Stimulated activated CD4-positive, alpha-beta T cell treated with anti-CD3 and anti-CD28 coated beads, TNF-alpha, amount 100 ng/mL, for 1 hour (primary cell): ENCODE measurements at places on chromosomes 7 and 10.

GRCh38 chr10:7492660-7493046 lies 81.8 kb upstream of the SFMBT2 start:
- no peak for DNase-seq

GRCh38 chr10:56920601-56921261 lies 559.7 kb upstream of the ZWINT start:
- DNase-seq, result no peak

GRCh38 chr7:2409745-2410414 lies 6.5 kb downstream of the CHST12 start:
- no peak for DNase-seq

GRCh38 chr10:7819121-7819460 lies 786 bp downstream of the TAF3 start:
- no peak for DNase-seq

GRCh38 chr7:28298870-28299518 lies 113.3 kb upstream of the CREB5 start:
- DNase-seq, result no peak

- no peak for DNase-seq
These were observed 31.2 kb downstream of the TSPAN14 start for GRCh38 chr10:80485076-80485945.

DNA sequence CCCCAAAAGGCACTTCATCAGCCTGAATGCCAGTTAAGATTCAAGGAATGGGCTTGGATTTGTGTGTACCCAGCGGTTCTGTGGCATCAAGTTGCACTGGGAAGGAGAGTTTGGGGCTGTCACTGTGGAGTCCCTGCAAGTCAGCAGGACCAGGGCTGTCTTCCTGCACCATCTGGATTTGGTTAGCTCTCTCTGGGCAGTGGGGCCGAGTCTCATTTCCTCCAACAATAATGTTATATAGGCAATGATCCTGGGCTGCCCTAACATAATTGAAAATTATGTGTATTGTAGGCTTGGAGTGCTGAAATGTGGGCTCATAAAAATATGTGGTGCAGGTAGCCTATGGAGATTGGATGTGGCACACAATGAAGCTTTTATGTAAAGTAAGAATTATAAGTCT lies 87.2 kb downstream of the TCF7L2 start:
- DNase-seq, result no peak

DNA sequence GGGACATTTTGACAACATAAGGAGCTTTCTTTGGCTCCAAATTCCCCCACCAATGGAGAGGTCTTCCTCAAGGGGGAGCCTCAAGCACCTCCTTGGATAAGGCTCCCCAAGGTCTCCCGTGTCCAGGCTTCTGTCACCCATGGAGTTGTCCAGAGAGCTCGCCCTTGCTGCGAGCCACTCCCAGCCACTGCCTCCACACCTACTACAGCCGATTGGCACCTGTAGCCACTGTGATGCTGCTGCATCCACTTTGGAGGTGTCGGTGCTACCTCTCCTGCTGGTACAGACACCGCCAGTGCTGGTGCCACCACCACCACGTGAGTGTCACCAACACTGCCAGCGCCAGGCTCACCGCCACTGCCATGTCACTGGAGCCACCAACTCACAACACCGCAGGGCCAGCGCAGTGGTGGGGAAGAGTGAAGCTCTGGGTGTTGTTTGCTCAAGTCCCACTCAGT lies 22.1 kb upstream of the ENO4 start:
- no peak for DNase-seq

GRCh38 chr7:24025094-24025493 lies 258.9 kb upstream of the NPY start:
- DNase-seq, result no peak

DNA sequence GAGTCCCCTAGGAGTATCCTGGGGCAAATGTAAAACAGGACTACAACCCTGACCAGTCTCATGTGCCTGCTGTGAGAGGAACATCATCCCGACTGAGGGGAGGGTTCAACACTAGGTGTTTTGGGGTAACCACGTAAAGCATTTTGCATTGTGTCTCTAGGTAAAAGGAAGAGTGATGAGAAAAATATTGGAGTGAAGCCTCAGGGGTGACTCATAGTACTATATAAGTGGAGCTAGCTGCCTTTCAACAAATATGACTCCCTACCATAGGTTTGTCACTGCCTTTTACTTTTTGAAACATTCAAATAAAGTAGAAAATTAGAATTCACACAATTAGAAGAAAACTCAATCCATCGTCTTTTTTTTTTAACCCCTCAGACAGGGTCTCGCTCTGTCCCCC lies 2.6 kb upstream of the CAMK2G start:
- no peak for DNase-seq

- DNase-seq, result no peak
These were observed 11.1 kb downstream of the FAS start for GRCh38 chr10:89001729-89002072.

DNA sequence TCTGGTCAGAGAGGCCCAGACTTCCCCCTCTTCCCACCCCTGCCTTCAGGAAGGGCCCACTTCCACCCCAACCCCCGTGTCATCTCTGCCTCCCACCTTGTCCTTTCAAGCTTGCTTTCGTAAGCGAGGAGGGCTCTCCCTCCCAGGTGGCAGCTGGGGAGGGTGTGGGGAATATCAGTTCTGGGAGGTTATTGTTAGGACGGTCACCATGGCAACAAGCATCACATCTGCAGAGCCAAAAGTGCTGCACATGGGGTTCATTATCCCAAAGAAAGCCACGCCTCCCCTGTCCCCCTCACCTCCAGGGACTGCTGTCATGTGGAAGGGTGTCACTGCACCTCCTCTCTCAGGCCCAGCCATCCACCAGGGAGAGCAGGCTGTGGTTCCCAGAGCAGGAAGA lies 2.6 kb upstream of the CAMK2B start:
- DNase-seq, result no peak

DNA sequence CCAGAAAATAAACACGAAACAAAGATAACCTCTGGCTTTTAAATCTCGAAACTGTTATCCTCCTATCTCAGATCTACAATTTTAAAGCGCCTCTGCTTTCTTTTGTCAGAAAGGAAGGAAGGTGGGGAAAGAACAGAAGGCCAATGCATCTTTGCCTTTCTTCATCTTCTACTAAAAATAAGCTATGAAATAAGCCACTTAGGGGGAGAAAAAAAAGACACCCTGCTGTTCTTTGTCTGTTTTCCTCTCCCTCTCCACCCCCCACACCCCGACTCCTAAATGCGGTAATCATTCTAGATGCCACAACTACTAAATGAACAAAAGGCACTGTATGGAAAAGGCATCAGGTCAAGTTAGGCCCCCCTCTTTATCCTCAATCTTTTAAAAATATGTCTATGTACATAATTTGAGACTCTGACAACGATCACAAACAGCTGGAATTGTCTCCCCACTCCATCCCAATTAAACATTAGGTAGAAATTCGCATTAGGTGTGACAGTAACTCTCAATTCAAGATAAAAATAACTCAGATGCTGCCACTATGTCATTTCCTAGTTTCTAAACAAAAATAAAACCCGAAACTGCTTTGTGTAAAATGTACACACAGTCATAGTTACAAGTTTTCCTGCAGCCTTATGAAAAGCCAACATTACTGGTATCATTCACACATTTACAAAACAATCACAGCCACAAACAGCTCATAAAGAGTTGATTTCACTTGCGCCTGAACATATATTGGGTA lies 2.4 kb downstream of the UBE2H start:
- no peak for DNase-seq

- no peak for DNase-seq
These were observed 9.0 kb upstream of the TACR2 start for GRCh38 chr10:69425511-69426298.

DNA sequence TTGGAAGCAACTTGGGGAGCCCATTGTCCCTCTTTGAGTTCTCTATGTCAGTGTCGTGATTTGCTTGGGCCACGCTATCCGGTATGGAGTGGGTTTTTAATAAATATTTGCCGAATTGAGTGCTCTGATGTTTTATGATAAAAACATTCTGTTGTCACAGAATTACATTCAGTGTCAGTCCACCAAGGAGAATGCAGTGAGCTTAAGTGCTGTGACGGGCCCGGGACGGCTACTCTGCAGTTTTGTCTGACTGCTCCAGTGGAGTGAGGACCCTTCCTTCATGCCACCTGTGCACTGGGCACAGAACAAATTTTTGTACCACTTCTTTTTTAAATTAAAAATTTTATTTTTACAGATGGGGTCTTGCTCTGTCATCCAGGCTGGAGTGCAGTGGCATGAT lies 76.0 kb downstream of the CARD11 start:
- no peak for DNase-seq

- no peak for DNase-seq
These were observed 34.0 kb downstream of the INPP5F start for GRCh38 chr10:119759832-119760231.

DNA sequence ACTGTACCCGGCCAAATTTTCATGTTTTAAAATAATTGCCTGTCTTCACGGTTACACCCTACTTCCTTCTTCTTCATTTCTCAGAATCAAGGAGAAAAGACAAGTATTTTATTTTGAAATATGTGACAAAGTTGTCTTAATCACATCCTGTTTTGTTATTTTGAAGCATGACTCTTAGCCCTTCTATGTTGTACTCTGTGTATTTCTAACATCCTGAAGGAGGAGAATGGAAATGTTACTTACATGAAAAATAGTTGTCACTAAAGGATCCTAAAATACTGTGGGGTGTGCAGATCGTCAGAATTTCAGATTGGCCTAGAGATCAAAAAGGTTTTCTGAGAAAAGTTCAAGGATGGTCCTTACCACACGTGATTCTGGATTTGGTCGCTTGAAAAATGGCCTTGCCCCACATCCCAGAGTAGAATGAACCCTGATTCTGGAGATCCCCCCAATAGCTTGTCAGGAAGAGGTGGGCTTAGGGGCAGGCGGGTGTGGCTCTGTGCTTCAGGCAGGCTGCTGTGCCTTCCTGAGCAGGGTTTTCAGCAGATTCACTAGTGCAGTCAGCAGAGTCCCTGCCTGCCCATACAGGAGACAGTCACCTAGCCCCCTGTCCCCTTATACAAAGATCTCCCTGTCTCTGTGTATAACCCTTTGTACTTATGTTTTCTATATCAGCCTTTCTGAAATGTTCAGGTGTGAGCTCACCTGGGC lies 8.6 kb downstream of the UPP1 start:
- DNase-seq, result no peak
